ENCODE measurements at places on chromosomes 3 and 15.

GRCh38 chr3:71102111-71102983 is 481.2 kb downstream of the FOXP1 start:
- DNase-seq, result no peak

GRCh38 chr3:137065381-137065780 is 107.6 kb downstream of the IL20RB start:
- no peak for DNase-seq

DNA sequence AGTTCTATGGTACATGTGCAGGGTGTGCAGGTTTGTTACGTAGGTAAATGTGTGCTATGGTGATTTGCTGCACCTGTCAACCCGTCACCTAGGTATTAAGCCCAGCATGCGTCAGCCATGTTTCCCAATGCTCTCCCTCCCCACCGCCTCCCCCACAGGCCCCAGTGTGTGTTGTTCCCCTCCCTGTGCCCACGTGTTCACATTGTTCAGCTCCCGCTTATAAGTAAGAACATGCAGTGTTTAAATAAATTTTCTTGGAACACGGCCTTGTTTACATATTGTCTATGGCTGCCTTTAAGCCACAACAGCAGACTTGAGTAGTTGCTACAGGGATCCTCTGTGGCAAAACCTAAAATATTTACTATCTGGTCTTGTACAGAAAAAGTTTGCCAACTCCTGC is 41.3 kb upstream of the CORO2B start:
- no peak for DNase-seq

DNA sequence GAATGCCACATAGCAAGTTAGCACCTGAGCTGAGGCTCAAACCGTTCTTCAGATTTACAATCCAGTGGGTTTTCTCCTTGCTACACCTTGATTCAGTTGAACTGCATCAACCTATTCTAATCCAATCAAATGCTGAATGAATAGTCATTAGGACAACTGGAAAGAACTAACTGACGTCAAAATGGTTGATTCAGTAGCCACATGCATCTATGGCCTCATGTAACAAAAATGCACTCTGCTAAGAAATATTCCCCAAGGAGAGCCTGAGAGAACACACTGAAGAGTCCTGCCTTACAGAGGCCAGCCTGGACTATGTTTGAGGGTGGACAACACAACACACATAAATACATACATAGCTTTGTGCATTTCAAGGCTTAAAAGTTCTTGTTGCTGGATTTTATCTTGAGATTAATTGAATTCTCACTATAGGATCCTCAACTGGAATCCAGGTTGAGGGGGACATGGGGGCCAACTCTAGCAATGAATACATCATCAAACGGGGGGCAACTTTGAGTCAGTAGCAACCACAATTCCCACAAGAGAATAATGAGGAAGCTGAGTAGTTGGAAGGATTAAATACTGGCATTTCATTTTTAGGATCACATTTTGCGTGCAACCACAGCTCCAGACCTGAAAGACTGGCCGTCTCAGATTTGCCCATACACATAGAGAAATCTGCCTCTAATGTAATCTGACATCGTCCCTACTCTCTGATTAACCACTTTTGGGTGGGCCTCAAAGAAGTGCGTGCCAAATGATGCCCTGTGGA is 280.2 kb upstream of the ICE2 start:
- DNase-seq, result no peak
